ENCODE measurements at places on chromosomes 13 and 19.

GRCh38 chr19:48735031-48735615, 5.3 kb downstream of the RASIP1 start:
- no peak for DNase-seq

GRCh38 chr19:7690779-7691258, 10.2 kb downstream of the TRAPPC5 start:
- no peak for DNase-seq

GRCh38 chr13:34733721-34734120, 208.3 kb upstream of the NBEA start:
- DNase-seq, result no peak

DNA sequence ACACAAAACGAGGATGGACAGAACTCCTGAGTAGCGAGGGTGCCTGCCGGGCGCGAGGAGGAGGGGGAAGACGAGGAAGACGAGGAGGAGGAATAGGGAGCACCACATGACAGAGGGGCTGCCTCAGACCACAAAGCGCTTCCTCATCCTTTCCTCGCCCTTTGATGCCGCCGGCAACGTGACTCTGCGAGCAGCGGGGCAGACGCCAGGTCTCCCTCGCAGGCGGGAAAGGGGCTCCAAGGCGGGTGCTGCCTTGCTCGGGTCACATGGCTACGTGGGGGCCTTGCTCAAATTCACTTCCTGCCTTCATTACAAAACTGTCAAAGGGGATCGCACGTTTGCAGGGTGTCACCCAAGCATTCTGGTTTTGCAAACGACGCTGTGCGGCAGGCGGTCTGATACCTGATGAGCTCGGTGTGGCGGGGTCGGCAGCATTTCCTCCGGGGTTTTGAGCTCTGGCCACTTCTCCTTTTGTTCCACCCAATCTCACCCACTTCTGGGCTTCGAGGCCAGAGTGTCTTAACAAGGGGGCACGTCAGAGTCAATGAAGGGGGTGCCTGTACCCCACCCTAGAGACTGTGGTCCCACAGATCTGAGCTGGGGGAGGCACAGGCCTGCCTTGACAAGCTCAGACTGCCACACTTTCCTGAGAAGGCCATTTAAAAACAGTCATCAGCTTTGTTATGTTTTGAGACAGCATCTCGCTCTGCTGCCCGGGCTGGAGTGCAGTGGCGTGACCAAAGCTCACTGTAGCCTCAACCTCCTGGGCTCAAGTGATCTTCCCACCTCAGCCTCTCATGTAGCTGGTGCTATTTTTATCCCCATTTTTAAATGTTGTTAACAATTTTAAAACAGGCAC, 14.9 kb downstream of the MAP2K2 start:
- DNase-seq, result peak; percentile 47

- DNase-seq, result no peak
Measured at GRCh38 chr13:72444999-72445398, 282.4 kb downstream of the MZT1 start.
